ENCODE measurements at places on chromosomes 2 and 18.

- peak; percentile 44 for DNase-seq
These were observed 395.6 kb upstream of the TRIB2 start for GRCh38 chr2:12320991-12321641.

- no peak for DNase-seq
These were observed 9.0 kb downstream of the CUL3 start for GRCh38 chr2:224576088-224576715.

GRCh38 chr2:10971888-10972260 lies 60.1 kb downstream of the KCNF1 start:
- no peak for DNase-seq

GRCh38 chr2:224802407-224802806 lies 86.2 kb upstream of the CCDC195 start:
- peak; percentile 17 for DNase-seq

- DNase-seq = no peak
These were observed 34.0 kb downstream of the NAPG start for GRCh38 chr18:10559553-10560451.

GRCh38 chr2:174334781-174335251 lies at the start of gene SP9:
SP9 (plus strand) TSS chr2:174334954; CDS start chr2:174335093, 139 bp downstream.
- peak; percentile 31 for DNase-seq

GRCh38 chr18:79600596-79600995 lies 79.0 kb upstream of the CTDP1 start:
- DNase-seq = no peak

GRCh38 chr2:159904127-159904958 lies 106.3 kb upstream of the CD302 start:
- peak; percentile 37 for DNase-seq

DNA sequence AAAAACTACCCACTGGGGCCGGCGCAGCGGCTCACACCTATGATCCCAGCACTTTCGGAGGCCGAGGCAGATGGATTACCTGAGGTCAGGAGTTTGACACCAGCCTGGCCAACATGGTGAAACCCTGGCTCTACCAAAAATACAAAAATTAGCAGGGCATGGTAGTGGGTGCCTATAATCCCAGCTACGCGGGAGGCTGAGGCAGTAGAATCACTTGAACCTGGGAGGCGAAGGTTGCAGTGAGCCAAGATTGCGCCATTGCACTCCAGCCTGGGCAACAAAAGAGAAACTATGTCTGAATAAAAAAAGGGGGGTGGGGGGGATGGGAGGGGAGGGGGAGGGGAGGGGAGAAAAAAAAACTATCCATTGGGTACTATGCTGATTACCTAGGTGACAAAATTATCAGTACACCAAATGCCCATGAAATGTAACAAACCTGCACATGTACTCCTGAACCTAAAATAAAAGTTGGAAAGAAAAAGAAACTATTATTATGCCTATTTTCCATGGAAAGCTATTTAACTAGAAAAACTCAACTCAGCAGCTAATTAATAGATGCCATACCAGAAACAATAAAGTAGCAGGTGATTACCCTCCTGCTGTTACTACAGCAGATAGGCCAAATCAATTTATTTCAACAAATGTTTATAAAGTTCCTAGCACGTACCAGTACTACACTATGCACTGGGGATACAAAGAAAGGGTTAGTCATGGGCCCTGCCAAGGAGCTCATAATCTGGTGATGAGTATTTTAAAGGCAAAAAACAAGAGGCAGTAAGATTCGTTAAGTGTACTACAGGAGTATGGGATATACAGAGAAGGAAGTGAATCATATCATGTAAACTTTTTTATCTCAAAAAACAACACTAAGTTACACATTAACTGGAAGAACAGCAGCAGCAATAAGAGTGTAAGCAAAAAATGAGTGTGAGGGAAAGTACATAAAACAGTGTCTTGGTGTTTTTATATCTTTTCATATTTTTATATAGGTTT lies 112.8 kb upstream of the SLC39A10 start:
- no peak for DNase-seq

DNA sequence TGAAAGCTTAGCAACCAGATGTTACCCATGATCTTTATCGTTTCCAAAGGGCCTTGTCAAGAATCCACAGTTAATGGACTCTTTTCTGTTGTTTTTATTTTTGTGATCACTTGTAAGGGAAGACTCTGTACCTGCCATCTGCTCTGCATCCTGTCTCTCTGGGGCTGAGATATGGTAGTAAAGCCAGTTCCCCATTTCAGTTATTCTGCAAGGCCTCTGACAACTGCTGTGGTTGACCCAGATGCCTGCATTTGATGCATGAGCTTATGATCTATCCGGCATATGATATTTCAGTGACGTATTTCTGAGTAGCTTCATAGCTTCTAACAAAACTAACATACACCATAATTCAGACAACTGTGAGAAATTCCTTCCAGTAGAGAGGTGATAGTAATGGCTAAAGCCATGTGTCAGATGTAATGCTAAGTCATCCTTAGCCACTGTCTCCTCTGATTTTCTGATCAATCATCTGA lies 105.1 kb downstream of the TPO start:
- no peak for DNase-seq

DNA sequence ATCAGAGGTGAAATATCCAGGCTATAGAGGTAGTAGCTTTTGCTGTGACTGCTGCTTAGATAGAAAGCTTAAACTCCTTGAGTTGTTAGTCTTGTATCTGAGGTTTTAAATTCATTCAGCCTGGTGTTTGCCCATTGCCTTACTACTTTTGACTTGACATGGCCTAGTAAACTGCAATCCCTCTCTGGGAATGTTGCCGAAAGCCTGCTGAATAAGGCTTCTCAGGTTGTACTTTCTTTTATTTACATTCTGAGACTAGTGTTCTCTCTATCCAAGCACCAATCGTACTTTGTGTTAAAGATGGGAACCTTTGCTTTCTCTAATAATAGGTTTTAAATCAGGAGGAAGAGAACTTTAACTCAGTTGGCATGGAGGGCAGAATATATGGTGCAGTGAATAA lies 357.6 kb upstream of the CWC22 start:
- no peak for DNase-seq

GRCh38 chr2:99863903-99864270 lies 278.5 kb downstream of the AFF3 start:
- no peak for DNase-seq

GRCh38 chr18:35949903-35950627 lies 22.4 kb upstream of the RMP24 start:
- DNase-seq = peak; percentile 35

GRCh38 chr2:136045835-136046570 lies 60.6 kb upstream of the DARS1 start:
- DNase-seq = no peak

DNA sequence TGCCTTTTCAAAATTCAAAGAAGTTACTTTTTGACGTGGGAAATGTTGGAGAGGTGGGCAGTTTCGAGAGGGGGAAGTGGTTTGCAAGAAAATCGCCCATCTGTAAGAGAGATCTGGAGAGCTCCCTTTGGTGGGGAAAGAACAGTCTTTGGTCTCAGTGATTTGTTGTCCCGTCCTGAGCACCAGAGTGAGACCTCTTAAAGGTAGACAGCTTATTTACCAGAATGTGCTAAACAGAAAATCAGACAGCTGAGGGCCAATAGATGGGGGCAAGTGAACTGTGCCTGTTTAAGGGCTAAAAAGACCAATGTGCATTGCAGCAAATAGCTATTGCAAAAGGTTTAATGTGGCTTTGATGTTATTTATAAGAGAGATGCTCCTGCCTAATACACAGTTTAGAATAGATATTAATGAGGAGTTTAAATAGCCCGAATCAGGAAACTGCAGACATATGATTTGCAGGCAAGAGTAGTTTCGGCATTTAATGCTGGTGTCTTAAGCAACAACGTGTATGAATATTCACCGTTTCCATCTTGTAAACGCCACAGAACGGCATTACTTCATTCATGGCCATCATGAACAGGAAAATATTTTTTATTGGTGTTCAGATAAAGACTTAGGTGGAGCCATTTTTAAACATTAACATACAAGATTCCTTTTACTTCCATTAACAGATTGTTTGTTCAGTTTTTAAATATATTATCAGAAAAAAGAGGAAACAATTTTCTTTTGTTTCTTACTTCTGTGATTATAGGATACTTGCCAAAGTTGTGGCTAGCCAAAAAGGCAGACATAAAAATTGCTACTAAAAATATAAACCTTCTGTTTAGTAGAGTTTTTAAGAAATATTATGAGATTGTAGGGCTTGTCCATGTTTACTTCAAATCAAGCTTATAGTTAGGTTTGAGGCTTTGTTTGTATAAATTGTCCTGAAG lies 29.6 kb downstream of the ARHGAP15 start:
- no peak for DNase-seq

DNA sequence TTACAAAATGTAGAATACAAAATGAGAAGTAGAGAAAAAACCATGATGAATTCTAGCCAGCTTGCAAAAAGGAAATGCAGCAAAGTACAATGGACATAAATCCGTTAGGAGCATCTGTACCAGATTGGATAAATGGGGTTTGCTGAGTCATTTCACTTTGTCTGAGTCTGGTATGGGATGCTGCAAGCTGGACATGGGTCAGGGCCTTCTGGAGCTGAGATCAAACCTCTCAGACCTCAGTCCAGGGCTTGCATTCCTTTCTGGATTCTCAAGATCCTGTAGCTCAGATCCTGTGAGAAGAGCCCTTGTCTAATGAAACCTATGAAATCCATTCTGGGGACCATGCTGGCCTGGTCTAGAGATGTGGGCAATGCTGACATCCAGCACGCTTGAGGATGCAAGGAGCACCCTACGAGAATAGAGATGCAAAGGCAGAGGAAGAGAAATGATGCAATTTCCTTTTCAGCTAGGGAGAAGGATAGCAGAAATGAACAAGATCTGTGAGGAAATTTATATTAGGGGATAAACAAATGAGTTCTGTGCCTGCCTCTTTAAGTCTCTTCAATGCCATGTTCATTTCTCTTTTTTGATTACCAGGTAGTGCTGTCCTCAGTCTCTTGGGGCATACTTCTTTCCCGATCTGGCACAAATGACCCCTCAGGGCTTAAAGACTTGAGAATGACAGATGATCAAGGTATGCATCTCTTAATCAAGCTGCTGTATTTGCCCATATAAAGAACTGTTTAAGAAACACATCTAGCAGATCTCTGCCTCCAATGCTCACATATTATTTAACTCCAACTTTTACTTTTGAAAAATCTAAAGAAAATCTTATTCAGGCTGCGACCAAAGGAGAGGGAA lies 230.4 kb downstream of the MEIS1 start:
- DNase-seq = no peak

DNA sequence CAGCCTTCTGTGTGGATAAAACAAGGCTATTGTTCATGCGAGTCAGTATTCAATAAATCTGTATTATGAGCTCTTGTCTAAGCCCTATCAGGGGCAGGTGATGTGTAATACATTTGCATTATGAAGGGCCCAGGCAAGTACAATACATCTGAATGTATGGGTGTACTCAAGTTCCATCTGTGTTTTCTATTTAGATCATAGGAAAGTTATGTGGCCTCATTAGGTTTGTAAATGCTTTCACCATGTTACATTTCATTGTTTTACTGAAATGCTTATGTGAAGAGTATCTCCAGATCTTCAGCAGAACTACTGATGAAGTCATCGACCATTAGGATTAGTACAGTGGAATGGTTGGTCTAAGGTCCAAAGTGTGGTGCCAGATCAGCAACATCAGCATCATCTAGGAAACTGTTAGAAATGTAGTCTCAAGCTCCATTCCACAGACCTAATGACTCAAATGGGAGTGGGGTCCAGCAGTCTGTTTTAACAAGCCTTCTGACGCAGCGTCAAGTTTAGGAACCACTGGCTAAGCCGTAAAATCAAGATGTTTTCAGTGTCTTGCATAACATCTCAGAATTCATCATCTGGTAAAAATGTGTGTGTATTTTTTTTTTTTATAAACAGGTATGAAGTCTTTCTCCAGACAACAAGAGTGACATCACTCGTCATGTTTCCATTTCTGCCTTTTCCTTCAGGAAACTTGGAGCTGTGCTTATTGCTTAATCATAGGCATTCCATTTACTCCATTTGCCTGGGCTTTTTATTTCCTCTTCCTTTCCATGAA lies 80.5 kb downstream of the LYPD6 start:
- peak; percentile 97 for DNase-seq

GRCh38 chr2:193907561-193907960 lies 1712.8 kb upstream of the TMEFF2 start:
- no peak for DNase-seq

DNA sequence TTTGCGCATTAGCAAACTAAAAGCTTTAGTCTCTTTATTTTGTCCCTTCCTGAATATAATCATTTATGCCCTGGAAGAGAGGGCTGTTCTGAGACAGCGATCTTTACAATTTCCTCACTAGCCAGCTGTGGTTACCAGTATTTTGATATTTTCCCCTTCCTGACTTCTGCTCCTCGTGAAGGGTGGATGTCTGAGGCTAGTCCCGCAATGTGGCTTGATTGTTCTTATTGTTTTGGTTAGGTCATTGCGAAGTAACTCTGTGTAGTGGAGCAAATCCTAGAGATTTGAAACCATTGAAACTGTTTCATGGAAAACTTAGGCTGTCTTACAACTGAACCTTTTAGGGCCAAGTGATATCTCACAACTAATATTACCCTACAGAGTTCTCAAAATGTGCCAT lies 2.4 kb downstream of the MRPL33 start:
- DNase-seq = no peak

- DNase-seq = peak; percentile 29
These were observed 60.7 kb downstream of the INPP4A start for GRCh38 chr2:98505311-98505808.

DNA sequence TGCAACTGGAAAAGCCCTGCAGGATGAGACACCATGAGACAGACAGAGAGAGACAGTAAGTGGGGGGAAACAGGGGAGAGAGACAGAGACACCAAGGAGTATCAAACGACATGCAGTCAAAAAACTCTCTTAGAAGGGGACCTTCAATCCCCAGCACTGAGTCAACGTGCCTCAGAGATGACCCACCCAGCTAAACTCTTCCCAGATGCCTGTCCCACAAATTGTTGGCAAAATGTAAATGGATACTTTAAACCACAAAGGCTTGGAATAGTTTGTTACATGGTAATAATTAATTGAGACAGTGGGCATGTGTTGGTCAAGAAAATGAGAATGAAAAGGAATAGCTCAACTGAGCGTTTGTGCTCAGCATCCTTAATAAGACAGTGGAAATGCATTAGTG lies 98.3 kb downstream of the GRB14 start:
- DNase-seq = no peak

- DNase-seq = peak; percentile 2
These were observed 207.1 kb upstream of the SLC8A1 start for GRCh38 chr2:40658941-40659340.

DNA sequence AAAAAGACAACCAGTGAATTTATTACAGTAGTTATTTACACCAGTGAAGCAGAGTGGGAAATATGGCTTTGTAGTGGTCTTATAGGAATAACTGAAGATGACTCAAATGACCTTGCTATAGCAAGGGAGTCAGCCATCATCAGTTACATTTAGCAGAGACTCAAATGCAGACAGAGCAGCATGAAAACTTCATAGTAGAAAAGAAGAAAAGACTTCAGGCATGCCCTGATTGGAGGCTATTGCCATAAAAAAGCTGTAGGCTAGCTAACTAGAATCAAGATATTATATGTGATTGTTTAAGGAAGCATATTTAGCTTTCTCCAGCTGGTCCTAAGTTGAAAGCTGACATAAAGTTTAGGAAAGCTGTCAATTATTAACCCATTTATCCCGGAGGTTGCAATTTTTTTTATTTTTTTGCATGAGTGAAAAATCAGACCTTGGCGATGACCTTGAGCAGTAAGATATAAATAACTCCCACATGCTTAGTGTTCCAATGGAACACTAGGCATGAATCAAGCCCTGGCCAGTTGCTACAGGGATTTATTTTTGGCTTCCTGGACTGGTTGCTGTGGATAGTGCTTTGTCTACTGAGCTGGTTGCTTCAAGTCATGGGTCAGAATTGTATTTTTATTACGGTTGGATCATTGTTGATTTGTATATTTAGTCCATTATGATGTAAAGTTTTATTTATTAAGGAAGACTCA lies 675.6 kb upstream of the VRK2 start:
- DNase-seq = no peak

- no peak for DNase-seq
These were observed 312.8 kb upstream of the FANCL start for GRCh38 chr2:58553937-58554336.

All from trophoblast cell (in vitro differentiated cells and primary cell).